ENCODE measurements at places on chromosomes 6 and 20.

DNA sequence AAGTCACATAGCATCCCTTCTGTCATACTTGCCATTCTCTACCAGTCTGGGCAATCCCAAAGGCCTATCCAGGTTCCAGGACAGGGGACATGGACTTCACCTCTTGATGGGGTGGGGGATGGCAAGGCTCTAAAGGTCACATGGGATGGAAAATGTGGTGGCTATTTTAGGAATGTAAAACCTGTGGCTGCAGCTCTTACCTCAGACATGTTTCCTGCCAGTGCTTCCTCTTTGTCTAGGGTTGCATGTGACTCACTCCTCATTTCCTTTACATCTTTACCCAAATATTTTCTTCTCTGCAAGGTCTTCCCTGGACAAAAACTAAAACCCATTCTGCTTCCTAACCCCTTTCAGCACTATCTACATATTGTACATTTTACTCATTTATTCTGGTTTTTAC lies 135.7 kb downstream of the BTBD3 start:
- DNase-seq = no peak

DNA sequence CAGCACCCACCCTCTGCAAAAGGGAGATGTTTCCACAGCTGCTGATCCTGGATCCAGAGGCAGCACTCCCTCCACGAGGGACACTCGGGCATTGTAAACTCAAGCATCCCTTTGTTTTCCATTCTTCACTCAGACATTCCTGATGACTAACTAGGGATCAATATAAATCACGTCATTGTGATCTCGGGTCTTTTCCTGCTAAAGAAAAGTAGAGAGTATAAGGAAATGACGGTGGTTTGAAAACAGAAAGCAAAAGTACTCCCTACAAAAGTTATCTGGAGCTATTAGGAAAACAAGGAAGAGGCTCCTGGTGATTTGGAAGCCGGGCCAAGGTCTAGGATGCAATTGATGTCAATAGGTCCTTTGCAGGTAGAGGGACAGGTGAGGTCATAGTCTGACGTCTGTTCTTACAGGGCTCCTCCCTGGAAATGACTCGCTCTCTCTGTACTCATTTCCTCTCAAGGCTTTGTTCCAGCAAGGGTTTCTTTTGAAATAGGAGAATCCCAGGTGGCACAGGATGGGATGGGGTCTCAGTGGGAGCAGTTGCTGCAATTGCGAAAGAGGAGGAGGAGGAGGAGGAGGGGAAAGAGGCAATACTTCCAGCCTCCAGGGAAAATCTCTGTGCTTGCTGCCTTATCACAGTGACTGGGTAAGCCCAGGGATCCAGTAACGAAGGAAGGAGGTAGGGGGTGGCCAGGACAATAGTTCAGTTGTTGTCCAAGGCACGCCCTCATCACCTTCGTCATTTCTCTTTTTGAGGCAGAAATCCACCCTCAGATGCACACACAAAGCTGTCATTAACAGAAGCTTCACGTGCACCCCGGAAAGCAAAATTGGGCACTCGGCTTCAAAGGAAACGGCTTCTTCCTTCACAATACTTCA lies 222.8 kb downstream of the LY86 start:
- DNase-seq = peak; percentile 55

DNA sequence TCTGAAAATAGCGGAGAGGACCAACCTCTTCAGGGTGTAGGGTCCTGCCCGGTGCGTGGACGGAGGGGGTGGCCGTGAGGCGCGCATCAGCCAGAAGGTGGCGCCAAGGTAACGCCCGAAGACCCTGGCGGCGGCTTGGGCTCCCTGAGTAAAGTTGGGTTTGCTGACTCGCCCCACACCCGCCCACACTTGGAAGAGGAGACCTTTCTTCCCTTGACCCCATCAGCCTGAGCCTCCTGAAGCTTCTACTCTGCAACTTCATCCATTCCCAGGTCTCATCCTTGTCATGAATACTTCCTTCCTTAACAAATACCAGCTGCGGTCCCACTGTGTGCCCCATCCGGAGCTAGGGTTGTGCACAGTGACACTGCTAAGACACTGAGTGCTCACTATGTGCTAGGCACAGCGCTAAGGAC lies 14.6 kb downstream of the CD40 start:
- DNase-seq = peak; percentile 72

- no peak for DNase-seq
Observed at GRCh38 chr6:39268171-39268570, 38.9 kb upstream of the KCNK5 start.

DNA sequence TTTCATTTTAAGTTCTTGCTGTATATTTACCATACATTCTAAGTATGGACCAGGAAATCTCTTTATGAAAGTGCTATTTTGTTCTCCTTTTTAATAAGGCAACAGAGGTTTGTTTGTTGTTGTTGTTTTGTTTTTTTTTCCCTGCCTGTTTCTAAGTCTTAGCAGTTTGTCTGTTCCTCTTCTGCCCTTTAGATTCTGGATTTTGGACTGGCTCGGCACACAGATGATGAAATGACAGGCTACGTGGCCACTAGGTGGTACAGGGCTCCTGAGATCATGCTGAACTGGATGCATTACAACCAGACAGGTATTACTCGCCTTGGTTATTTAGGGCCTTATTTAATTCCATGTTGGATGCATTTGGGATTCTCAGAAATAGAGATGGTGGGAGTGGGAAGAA lies 48.0 kb downstream of the MAPK14 start:
- DNase-seq = no peak

DNA sequence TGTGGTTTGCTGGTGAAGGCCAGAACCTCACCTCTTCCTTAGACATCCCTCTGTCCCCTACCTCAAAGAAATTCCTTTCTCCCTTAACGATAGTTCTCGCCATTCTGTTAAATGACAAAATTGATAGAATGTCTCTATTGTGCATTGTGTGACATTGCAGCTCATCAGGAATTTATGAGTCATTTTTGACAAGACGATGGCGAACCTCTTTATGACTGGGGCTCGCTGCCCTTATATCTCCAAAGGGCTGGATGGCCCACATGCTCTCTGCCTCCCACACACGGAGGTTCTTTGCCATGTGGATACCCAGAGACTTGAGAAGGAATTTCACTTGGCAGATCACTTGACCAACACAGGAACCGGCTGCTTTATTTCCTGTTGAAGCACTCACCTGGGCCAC lies 66.8 kb upstream of the RPS6KA2 start:
- no peak for DNase-seq

DNA sequence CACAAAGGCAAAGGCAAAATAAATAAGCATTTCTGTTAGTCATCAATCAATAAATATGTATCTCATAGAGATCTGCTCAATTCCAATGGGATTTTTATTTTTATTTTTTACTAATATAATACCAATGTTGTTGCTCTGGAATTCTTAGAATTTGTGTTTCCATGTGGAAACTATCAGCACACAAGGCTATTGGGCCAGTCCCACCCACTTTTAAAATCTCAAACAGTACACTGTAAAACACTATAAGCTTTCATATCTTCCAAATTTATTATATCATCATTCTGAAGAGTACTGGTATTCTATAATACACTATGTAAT lies 563.8 kb upstream of the MARCKS start:
- DNase-seq = no peak

DNA sequence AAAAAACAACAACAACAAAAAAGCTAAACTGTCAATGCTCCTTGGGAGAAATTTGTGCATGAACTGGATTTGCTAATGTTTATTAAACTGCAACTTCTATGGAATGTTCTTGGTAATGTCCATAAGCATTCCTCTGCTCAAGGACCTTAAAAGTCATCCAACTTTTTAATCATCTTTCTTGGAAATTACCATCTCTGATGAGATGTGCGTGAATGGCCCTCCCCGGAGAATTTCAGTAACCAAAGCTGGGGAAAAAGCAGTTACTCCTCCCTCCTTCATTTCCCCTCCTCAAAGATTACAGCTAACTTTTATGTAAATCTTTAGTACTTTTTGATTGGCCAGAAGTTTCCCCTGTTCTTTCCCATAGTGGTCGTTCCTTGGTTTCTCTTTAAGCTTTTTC lies 5.2 kb downstream of the TBCC start:
- DNase-seq = no peak

- DNase-seq = no peak
Observed at GRCh38 chr6:30399390-30400058, 54.6 kb downstream of the RPP21 start.

- no peak for DNase-seq
Observed at GRCh38 chr6:13331516-13332348, 3.4 kb upstream of the TBC1D7 start.

DNA sequence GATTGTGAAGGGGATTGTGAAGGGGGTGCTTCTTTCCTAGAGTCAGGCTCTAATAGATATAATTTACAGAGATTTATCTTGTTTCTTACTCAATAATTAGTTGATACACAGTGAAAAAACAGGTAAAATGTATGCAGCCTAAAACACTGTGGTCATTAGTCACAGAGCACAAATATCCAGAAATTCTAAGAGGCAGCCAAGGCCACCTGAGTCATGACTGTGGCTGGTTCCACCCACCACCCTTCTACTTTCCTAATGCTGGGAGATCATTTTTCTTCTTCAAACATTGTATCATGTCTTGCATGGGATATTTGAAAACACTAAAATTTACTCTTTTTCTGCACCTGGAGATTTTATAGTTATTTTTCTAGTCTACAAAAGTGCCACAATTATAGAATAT lies 181.6 kb downstream of the OTOR start:
- DNase-seq = no peak

DNA sequence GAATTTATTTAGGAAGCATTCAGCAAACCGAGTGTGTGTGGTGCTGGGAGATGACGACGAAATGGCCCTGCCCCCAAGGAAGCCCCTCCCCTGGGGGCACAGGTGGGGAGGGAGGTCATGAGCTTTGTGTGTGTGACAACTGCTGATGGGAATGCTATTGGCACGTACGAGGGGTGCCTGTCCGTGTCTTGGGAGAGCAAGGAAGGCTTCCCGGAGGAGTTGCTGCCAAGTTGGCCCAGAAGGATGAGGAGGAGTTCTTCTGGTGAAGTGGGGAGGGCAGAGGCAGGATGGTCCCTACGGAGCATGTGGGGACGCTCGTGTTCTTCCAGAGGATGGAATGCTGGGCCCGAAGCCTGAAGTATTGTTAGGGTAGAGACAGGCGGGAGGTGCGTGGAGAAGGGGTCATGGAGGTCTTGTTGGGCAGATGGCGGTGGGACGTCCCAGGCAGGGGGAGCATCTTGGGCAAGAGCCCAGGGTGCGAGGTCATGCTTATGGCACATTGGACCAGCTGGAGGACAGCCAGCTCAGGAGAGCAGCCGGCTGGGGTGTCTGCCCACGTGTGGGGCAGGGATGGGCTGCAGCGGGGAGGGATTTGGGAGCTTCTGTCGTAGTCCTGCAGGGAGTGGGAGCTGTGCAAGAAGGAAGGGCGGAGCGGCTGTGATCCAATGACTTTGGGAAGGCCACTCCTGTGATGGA lies 46.1 kb downstream of the SYNJ2 start:
- no peak for DNase-seq

DNA sequence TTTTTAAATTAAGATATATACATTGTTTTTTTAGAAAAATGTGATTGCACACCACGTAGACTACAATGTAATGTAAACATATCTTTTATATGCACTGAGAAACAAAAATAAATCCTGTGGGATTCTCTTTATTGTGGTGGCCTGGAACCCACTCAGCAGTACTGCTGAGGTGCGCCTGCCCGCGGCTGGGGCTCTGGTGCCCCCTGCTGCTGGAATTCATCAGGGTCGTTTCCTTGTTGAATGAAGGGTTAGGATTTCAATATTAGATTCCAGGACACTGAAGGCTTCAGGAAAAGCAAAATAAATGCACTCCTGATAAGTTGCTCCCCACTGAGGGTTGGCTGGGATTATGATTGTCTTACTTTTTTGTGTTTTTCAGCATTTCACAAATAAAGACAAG lies 175.8 kb upstream of the GGTLC1 start:
- DNase-seq = no peak

DNA sequence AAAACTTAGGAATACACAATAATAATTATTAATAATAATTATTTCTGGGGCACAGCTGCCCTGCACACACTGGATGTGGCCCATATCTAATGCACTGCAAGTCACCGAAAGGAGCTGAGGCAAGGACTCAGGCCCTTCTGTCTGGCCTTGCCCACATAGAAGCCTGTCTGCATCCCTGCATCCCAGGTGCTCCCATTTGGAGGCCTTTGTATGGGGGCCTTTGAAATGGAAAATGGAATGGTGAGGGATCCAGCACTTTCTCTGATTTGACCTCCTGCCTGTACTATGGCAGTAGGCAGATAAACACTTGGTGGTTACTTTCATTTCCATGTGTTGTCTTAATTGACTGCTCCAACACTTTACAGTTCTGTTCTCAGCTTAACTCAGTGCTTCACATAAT lies 75.7 kb upstream of the PTCHD4 start:
- DNase-seq = no peak

DNA sequence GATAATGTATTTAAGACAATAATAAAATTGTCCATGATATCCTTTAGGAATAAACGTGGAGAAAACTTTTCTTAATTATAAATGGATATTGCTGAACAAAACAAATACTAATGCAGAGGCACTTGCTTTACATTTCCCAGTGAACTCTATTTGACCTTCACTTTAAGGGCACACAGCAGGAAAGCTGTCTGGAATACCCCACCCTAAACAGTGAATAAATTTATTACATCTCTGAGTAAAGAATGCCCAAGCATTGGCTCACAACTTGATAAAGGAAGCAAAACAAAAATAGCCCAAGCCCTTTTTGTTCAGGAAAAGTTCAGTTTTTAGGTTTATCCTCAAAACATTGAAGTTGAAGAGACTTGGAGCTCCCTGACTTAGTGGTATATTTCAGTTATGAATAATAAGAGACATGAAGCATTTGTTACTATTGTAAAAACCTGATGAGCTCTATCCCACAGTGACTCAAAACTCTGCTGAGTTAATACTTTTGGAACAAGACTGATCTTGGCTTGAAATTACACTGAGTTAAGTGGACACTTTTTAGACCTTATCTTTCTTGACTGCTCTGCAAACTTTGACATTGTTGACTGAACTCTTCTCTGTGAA lies 353.9 kb downstream of the BCKDHB start:
- no peak for DNase-seq

- no peak for DNase-seq
Observed at GRCh38 chr20:51249215-51249614, 226.3 kb upstream of the KCNG1 start.

DNA sequence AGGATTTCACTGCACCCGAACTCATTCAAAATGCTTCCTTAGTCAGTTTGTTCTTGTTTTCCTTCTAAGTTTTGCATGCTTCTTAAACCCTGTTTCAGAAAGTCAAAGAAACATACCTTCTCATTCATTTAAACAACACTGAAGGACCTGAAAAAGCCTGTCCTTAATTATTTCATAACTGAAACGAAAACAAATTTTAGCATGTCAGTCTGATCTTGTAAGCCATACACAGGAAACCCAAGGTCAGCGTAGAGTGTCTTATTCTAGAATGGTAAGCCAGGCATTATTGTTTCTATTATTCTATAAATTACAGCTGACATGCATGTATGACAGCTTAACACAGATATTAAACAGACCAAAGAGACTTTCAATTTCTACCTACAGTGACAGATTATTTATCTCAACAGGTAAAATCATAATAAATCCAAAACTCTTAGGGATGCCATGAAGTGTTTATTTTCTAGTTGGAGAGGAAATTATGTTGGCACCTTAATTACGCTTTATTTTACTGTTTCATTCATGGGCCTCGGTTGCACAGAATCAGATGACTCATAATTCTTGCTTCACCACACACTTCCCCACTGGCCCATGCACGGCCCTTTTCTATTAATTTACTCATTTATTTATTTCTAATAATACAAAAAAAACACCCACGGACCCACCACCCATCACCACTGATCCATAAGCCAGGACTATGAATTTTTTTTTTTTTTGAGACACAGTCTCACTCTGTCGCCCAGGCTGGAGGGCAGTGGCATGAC lies 39.3 kb upstream of the DUSP22 start:
- no peak for DNase-seq

GRCh38 chr20:53346335-53346648 lies 247.3 kb downstream of the ZNF217 start:
- DNase-seq = no peak
